Left renal pelvis (tissue), 4 donors: ENCODE measurements at places on chromosomes 1 and 21. TPM values are rescaled to one million over a fixed set of nuclear protein-coding genes. Genes with fewer than 3 reads are reported as not detected.

The LEFTY1 gene
- 7.0 TPM for polyA plus RNA-seq

- no peak for DNase-seq
Measured at GRCh38 chr1:169019419-169020058, 87.0 kb upstream of the ATP1B1 start.

The OR2T2 gene
- not detected for polyA plus RNA-seq

DNA sequence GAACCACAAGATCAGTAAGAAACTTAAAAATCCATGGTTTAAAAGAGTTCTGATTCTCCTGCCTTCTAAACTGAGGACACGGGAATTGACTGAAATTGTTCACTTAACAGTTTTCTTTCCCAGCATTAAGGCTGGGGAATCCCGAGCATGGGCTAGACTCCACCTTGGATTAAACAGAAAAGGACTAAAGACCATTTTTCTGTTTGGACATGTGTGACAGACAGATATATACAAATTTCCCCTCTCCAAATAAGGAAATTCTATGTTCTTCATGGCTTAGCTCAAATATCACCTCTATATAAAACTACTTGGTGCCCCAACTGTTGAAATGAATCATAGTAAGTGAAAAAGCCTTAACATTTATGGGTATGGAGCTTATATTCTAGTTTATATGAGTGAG, 85.0 kb downstream of the UROD start:
- no peak for DNase-seq

The ASAP3 gene
- 34.7 TPM for polyA plus RNA-seq
